ENCODE measurements at places on chromosomes 7 and 10.

DNA sequence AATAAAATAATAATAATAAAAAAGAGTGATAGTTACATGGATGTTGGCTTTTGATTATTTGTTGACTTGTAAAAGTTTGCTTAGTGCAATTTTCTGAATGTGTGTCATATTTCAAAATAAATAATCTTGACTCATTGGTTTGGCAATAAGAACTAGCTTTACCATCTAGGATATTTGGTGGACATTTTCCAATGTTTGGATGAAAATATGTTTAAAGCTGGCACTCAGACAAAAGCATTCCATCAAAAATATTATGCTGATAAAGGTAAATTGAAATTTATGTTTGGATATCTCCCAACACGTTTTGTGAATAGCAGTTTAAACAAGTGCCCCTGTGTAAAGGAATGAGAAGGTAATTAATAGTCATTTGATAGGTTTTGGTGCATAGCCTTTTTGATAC lies 62.5 kb upstream of the KCNMA1 start:
- no peak for DNase-seq

DNA sequence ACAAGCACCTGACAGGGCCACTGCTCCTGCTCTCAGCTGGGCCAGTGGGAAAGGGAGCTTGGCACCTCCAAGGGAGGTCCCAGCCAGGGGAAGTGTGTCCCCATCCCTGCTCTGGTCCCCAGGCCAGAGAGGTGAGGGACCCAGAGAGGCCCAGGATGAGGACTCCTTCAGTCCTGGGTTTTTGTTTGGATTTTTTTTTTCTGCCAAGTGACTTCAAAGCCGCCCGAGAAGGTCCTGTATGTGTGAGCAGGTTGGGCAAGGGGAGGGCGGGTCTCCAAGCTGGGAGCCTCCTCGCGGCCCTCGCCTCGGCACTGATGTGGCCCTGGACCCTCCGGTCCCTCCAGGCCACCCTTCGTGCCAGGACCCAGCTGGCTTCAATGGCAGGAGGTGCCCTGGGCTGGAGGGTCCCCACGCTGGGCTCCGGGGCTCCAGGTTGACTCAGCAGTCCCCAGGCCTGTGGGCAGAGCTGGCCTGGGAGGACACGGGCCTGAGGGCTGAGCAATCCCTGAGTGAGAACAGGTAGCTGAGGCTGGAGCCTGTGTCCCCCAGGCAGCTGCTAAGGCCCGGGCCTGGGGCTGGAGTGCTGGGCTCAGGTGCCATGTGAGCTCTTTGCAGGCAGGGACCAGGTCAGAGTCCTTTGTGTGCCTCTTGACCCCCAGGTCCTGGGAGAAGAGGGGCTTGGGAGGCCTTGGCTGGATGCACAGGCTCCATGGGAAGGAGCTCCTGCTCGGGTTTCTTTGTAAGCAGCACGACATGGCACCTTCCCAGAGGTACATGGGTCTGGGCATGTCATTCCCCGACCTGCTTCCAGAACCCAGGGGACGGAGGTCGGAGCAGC lies 140.6 kb downstream of the FAM53B start:
- no peak for DNase-seq

- DNase-seq = no peak
Measured at GRCh38 chr10:13100349-13101294, 659 bp downstream of the OPTN start.

DNA sequence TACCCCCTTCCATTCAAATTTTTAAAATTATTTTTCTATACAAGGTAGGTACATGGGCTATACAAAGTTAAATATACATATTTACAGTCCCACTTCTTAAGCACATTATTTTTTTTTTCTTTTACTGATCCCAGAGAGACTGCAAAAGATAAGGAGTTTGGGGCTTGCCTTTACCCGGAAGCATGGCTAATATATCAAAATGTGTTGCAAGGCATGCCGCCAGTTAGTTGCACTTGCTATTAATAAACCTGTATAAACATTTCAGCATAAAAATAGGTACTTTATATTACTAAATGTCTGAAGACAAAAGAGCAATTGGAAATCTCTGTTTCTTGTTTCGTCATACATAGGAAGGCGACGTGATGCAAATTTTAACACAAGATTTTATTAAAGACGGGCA lies 21.5 kb upstream of the PDLIM1 start:
- no peak for DNase-seq

GRCh38 chr10:10055656-10056442 lies 961.8 kb upstream of the CELF2 start:
- DNase-seq = no peak
